Caudate nucleus (tissue), 63 donors: ENCODE measurements at places on chromosomes 2 and 18.

- no peak for DNase-seq
These were observed 315.1 kb downstream of the MTX2 start for GRCh38 chr2:176584333-176584732.

- DNase-seq = no peak
These were observed 176.5 kb downstream of the LTBP1 start for GRCh38 chr2:33123216-33123615.

DNA sequence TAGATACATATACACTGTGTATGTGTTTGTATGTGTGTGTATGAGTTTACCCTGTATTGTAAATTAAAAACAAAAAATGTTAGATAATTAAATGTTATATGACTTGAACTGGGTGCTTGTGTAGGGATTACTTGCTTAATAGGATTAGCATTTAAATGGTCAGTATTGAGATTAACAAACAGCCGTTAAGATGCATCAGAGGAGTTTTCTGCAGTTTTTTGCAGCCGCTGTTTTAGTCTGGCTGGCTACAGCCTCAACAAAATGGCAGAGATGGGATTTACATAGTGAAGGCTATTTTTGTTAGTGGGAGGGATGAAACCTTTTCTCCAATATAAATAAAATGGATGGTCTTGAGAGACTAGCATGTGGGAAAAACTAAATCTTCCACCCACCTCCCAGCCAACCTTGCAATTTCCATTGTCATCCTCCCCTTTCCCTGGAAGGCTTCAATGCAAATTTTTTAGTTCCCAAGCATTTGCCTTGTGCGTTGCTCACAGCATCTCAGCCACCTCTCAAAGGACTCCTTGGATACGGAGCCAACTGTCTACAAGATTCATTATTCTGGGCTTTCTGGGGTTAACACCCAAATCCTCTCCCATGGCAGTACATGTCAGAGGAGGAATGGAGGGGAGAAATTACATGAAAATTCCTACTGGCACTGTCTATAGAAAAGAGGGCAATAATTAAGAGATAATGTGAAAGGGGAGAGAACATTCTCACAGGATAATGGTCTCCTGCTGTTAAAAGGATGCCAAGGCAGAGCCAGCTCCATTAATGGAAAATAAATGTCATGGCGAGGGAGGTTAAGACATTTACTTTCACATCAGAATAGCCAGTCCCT, 351.9 kb downstream of the CDH2 start:
- no peak for DNase-seq

- DNase-seq = no peak
These were observed 31.8 kb upstream of the COL6A3 start for GRCh38 chr2:237445611-237446337.

- no peak for DNase-seq
These were observed 88.0 kb downstream of the ZCCHC2 start for GRCh38 chr18:62610701-62611411.

- DNase-seq = no peak
These were observed 59.4 kb upstream of the MSTN start for GRCh38 chr2:190121971-190122370.

DNA sequence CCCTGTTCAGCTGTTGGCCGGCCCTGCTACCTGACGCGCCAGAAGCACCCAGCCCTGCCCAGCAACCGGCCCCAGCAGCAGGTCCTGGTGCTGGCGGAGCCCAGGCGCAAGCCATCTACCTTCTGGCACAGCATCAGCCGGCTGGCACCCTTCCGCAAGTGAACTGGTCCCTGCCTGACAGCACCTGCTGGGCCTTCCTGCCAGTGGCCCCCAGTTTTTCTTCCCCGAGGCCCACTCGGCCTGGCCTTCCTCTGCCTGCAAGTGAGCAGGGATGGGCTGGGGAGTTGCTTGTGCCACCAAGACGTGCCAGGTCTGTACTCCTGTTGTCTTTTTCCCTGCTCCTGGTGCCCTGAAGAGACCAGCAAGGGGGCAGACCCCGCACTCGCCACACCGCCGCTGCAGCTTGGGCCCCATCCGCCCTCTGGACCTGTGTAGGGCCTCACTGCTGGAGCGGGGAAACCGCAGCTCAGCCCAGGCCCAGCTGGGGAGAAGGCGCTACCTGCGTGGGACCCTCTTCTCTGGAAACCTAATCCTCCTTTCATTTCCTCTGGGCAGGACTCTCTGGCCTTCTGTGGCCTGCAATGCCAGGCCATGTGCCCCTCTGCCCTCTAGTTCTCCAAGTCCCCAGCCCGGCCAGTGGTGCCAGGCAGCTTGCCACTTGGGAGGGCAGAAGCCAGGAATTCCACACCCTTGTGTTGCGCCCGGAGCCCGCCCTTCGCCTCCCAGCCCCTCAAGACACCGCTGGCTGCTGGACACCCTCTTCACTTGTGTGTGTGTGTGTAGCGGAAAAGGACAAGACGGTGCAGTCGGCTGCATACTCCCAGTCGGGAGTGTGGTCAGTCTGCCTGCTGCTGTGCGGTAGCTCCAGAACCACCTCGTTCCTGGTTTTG, 47.0 kb downstream of the FAM168B start:
- no peak for DNase-seq

DNA sequence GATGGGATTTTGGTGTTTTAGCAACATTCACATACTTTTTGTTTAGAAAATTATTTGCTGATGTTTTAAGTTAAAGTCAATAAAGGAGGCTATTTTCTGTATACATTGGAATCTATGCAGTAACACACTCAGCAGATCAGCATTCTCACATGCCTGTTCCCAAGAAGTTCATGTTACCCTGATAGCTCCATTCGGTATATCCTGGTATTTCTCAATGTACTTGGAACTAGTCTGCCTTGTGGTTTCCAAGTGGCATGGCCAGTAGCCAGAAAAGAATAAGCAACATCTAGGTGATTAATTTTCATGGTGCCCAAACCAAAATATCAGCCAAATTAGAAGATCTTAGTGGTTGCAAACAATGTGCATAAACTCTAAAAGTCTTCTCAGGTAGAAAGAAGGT, 5.2 kb upstream of the NCAPH start:
- no peak for DNase-seq

DNA sequence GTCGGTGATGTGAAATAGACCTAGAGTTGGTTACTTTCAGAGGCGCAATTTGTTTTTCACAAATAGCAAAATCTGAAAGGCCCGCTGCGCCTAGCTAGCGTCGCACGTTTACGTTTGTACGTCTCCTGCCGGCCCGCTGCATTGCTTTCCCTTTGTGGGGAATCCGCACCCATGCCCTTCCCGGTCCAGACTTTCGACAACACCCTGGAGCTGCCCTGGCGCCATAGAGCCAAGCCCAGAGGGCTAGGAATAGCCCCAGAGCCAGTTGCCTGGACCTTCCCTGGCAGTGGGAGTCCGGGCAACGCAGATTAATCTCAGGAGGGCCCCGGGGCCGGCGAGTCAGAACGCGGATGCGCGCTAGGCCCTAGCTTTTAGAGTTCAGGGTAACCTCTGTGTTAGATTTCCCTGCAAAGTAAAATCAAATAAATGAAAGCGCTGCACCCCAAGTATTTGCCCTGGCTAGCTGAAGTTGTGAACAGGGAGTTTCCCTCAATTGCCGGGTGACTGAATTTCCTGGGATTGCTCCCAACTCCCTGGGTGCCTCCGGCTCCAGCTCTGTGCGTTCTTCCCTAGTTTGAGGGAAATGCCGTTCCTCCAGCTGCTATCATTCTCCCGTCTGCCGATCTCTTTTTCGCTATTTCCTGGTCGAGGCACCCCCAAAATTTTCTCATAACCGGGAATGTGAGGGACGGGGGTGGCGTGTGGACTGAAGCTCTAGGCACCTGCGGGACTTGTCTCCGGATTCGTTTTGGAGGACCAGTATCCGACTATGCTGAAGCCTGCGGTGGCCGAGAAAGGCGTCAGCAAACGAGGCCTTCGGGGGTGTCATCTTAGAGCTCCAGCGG, 1.2 kb upstream of the EN1 start:
- no peak for DNase-seq

- no peak for DNase-seq
These were observed 1655.6 kb downstream of the DPP10 start for GRCh38 chr2:116098049-116098448.

DNA sequence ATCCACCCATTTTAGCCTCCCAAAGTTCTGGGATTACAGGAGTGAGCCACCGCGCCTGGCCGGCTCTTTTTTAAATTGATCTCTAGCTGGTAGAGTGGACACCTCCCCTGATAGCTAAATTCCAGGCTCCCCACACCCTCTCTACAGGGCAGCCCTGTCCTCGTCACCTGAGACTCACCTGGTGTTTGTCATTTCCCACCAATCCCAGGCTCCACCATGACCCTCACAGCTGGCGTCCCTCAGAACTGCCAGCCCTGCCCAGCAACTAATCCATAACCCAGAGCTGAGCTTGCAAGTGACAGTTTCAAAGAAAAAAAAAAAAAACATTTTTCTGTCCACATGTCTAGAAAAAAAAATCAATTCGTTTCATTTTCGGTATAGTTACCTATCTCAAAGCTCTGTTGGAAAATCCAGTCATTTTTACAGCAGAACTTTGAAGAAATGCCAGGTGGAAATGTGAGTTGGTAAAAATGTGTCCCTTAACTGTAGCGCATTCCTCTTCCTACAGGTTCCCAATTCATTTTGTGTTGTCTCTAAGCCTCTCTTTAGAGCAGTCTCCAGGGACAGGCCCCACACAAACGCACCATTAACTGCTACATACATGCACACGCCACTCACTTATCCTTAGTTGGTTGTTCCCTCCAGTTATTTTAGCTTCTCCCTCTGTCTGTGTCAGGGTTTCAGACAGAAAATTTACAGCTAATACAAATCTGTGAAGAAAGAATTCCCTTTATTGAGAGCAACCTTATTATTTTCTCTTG, 294.7 kb downstream of the FBXO15 start:
- no peak for DNase-seq

- no peak for DNase-seq
These were observed 1663.6 kb downstream of the SUCLG1 start for GRCh38 chr2:82795446-82795845.

GRCh38 chr18:33837191-33837590, 259.2 kb downstream of the ASXL3 start:
- DNase-seq = no peak

DNA sequence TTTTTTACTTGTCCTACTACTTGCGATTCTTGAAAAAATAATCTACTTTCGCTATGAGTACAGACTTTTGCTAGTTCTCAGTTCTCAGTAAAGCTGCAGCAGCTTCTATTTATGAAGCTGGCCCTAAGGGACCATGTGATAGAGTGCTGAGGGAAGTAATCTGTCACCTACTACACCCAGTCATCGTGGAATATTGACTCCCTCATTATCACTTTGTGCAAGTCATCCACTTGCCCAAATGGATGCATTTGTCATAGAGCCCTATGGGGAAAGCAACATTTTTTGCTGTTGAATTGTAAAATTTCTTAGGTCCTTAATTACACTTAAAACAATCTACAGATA, 1919.8 kb downstream of the SUCLG1 start:
- no peak for DNase-seq

DNA sequence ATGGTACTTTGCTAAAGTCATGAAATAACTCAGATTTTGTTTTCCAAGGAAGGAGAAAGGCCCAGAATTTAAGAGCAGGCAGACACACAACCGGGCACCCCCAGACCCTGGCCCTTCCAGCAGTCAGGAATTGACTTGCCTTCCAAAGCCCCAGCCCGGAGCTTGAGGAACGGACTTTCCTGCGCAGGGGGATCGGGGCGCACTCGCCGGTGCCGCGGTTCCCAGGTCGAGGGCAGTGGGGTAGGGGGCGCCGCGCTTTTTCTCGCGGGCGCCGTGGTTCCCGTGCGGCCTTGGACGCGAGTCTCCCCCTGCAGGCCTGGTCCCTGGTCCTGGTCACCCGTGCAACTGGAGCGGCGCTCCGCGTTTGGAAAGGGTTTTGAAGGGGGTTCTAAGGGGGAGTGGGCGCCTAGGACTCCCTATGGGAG, 1.2 kb downstream of the ZNF236 start:
- no peak for DNase-seq

- DNase-seq = peak; percentile 74
These were observed 10.3 kb downstream of the PTPRN start for GRCh38 chr2:219298759-219299371.

- DNase-seq = peak; percentile 44
These were observed 55.8 kb downstream of the TSN start for GRCh38 chr2:121810959-121811853.

GRCh38 chr2:240140511-240140910, at the start of gene OTOS:
Gene OTOS (minus strand): TSS chr2:240140658. CDS start chr2:240140326, 332 bp downstream.
- DNase-seq = no peak
